ENCODE measurements at places on chromosomes 7 and 10.

DNA sequence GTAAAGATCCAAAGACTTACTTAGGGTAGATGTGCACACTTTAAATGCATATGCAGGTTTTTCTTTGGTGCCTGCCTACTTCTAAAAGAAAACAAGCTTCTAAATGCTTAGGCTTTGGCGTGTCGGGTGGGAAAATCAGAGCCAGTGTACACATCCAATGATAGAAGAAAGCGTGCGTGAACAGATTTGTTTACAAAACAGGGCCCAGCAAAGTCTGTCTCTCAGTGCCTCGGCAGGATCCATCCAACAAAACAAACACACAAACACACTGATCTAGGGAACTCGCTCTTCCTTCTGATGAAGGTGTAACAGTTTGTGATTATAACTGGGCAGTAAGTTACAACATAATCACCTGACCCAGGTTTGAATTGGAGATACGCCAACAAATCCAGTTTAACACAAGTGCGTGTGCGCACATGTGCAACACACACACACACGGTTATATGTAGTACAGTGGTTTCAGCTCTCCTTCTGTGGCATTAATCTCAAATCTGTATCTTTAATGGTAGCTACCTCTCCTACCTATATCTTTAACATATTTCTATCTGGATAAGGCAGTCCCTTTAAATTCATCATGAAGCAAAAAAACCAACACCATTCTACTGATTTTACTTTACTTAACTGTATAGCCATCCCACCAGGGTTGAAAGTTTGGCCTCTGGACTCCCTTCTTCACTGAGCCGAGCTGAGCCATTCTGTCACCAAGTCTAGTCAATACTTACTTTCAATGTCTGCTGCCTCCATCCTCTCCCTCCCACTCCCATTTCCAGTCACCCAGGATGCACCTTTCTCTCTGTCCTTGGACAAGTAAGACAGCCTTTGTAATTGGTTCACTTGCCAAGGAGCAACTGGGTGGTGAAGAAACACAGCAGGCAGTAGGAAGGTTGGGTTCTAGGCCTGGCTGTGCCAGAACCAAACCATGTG is 184.4 kb upstream of the KLF14 start:
- no peak for DNase-seq

DNA sequence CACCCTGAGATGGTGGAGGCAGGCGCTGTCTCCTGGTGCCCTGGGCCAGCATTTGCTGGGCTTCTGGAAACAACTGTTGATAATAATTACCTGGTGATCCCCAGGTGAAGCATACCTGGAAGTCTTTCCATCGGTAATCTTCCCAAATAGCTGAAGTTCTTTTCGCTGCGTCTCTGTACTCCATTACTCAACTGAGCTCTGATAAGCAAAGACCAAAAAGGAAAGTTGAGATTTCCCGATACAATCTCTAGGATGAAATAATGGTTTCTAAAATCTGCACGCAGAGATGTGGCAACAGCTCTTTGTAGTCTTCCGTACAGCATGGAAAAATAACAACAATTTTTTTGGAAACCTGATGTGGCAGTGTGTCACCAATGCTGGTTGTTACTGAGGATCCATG is 226.5 kb downstream of the GATA3 start:
- no peak for DNase-seq

DNA sequence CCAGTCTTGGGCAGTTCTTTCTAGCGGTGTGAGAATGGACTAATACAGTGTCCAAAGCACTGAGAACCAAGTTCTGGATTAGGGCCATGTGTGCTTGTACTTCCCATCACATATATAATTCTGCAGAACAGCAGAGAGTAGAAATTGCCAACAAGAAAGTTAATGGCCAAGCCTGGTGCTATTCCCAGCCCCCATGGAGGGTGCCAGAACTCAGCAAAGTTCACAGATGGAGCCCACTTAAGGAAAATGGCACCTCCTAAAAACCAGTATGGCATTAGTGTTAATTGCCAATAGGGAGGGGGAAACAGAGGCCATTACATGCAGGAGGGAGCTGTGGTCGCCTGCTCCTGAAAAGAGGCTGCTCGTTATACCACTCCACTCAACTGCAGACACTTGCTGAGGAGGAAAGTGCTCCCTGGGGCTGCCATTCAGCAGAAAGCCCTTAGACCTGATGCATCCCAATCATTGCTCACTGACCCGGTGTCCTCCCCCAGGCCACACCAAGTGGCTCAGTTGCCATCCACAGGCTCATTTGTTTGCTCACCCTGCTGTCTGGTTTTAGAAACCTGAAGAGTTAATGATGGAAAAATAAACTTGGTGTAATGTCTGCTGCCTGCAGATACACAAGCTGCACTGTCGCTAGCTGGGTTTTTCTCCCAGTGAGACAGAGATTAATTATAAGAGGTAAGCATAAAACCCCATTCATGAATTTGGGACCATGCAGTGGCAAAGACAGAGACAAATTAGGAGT is 280.6 kb downstream of the GFRA1 start:
- DNase-seq, result no peak

DNA sequence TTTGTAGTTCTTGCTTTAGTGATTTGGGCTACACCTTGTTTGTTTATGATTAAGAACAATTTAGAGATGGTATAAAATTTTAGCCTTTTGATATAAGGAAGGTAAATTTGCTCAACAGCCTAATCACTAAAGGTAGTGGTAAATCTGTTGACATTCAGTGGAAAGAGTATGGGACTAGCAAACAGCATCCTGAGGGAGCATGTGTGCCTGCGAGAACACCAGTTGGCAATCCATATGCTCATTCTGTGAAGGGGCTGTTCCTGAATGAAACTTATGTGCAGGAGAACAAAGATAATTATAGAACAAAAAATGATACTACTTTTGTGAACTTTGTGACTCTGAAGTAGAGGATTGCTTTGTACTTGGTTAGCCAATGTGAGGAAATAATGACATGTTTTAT is 44.0 kb downstream of the CAPZA2 start:
- DNase-seq, result no peak

DNA sequence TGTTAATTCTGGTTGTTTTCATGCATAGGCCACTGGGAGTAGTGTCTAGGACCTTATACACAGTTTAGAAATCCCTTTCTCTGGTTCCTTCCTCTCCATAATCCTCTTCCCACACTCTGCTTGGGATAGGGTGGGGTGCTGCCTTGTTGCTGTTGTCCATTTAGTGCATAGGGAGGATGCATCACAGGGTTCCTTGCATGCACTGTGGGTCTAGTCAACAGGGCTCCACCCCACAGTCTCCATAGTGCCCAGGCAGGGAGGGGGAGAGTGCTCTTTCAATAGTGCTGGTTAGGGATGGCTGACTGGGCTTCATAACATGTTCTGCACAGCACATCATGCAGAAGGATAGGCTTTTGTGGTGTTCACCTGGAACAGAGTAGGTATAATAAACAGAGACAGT is 81.1 kb downstream of the ARHGAP12 start:
- DNase-seq, result no peak

DNA sequence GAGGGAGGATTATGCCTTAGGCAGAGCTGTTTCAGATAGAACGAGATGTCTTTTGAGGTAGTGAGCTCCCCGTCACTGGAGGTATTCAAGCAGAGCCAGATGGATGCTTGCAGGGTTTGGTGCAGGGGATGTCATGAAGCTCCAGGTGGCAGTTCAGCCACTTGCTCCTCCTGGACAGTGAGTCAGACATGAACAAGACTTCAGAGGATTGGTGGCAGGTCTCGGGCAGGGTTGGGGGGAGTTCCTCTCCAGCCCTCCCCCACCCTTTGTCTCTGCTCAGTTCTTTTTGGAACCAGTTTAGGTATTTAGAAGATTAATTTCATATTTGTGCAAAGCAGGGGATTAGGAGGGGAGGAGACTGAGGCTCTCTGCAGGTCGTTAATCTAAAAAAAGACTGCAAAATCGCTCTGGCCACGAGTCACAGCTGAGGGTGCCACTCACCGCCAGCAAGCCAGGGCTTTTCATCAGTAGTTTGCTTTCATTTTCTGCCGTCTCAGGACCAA is 21.5 kb upstream of the MYL10 start:
- DNase-seq, result no peak

GRCh38 chr7:14377646-14378266 is 388.3 kb upstream of the ETV1 start:
- no peak for DNase-seq

- no peak for DNase-seq
Observed at GRCh38 chr10:18474118-18474455, 177.3 kb downstream of the NSUN6 start.

- DNase-seq, result no peak
Observed at GRCh38 chr7:132778761-132779160, 202.5 kb upstream of the PLXNA4 start.

- DNase-seq, result no peak
Observed at GRCh38 chr10:15725603-15726002, 5.9 kb upstream of the ITGA8 start.

GRCh38 chr10:119318411-119319160 is 111.2 kb downstream of the GRK5 start:
- DNase-seq, result no peak

DNA sequence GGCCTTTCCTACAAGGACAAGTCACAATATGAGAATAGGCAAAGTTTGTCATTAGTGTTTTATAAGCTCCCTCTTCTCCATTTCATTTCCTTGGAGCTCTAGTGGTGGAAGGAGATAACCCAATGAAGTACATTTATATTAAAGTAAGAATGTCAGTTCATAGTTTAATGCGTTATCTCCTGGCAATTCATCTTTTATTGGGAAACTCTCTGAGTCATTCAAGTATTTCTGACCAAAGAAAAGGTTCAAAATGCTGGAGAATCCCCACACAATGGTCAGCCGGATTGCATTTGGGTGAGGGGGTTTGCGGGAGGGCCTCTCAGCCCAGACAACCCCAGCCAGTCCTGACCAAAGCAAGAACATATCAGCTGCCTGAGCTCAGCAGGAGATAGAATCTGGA is 321.5 kb upstream of the NRP1 start:
- DNase-seq, result no peak

DNA sequence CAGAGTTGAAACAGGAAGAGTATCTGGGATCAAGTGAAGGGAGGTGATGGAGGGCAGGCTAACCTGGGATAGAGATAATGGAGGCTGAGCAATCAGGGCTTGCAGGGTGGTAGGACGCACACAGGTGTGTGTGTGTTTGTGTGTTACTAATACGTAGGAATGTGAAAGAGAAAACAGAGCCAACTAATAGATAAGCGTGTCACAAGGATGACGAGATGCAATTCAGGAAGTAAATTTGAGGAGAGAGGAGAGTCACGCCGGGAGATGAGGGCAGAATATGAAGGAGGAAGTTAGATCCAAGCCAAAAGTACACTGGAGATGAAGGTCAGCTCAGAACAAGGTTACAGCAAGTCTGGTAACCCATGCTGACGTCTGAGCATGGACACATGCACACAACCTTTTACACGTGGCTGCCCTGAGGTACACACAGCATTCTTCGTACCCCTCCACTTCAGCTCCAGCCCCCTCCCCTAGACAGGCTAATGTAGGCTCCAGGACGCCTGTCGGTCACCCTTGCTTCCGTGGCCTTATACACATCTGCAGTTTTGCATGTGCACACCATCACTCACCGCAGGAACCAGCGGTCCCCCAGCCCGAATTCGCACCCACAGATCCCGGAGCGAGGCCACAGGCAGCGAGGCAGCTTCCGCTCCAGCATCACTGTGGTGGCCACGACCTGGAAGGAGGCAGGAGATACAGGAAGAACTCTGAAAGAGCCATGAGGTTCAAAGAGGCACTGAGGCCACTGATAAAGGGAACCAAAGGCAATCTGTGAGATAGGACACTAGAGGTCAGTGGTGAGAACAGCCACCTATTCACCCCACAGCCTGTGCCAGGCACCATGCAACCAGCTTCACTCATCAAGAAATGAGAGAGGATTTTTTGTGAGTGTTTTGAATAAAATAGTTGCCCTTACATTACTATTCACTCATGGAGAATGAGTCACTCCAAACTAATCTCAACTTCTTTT is 23.7 kb upstream of the TRPV6 start:
- no peak for DNase-seq
